ENCODE measurements at places on chromosomes 7 and 10. TPM values are rescaled to one million over a fixed set of nuclear protein-coding genes. Genes with fewer than 3 reads are reported as not detected.

DNA sequence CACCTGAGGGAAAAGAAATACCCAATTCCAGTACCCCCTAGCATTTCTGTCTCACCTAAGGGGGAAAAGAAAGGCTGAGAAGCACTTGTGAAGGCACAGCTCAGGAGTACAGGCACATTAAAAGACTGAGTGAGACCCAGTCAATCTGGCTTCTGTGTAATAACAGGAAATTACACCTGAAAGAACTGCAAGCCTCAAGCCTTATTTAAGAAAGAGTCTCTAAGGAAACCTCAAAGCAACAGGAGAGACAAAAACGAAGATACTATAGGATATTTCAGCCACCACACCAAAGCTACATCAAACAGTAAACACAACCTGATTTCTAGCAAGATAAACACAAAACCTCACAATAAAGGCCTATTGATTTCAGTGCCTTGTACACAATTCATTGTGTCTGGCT, 69.6 kb upstream of the CDK1 start:
- H3K27ac ChIP-seq, result no peak overlapping the region
- H3K4me1 ChIP-seq, result no peaks in the 10 kb centered on the region
- DNase-seq, result no peak
- peaks cover 8% of the 10 kb centered on the region for H3K36me3 ChIP-seq
- H3K27me3 ChIP-seq, result no peaks in the 10 kb centered on the region
- H3K4me3 ChIP-seq, result no peak overlapping the region

GRCh38 chr10:76640806-76641205, 996.8 kb downstream of the KCNMA1 start:
- H3K4me3 ChIP-seq, result no peak overlapping the region
- DNase-seq, result no peak
- no peaks in the 10 kb centered on the region for H3K36me3 ChIP-seq
- no peak overlapping the region for H3K27ac ChIP-seq
- H3K4me1 ChIP-seq, result no peaks in the 10 kb centered on the region
- H3K27me3 ChIP-seq, result no peaks in the 10 kb centered on the region

DNA sequence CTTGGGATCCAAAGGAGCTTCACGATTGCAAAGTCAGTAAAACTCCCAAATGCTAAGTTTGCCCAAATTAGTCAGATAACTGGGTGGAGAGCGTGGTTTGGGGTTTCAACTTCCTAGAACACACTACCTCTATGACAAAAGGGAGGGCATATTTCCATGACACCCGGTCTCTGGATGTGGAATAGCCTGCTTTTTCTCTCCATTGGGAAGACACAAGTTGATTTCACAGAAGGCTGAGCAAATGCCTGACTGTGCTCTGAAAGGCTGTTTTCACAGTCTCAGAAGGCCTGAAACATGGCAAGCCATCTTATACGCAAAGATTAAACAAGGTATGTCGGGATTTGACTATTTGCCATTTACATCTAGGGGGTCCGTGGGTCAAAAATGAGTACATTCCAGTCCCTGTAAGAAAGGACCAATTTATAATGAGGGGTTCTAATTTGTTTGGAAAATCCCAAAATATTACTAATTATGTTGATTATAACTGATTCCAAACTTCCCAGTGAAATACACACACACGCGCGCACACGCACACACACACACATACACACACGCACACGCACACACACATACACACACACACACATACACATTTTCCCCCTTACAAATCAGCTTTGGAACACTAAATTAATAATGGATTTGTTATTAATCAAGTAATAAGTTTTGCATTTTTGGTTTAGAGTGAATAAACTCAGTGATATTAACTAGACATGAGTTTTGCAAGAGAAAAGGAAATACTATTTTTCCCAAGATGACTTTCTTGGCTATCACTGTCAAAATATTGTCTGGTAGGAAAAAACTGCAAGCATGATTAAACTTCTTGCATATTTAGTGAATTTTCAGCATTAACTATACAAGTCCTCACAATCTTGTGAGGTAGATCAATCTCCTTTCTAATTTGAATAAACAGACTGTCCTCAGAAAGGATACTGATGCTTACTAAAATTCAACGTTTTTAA, 105.0 kb downstream of the PRTFDC1 start:
- H3K27ac ChIP-seq, result no peak overlapping the region
- no peak overlapping the region for H3K4me3 ChIP-seq

DNA sequence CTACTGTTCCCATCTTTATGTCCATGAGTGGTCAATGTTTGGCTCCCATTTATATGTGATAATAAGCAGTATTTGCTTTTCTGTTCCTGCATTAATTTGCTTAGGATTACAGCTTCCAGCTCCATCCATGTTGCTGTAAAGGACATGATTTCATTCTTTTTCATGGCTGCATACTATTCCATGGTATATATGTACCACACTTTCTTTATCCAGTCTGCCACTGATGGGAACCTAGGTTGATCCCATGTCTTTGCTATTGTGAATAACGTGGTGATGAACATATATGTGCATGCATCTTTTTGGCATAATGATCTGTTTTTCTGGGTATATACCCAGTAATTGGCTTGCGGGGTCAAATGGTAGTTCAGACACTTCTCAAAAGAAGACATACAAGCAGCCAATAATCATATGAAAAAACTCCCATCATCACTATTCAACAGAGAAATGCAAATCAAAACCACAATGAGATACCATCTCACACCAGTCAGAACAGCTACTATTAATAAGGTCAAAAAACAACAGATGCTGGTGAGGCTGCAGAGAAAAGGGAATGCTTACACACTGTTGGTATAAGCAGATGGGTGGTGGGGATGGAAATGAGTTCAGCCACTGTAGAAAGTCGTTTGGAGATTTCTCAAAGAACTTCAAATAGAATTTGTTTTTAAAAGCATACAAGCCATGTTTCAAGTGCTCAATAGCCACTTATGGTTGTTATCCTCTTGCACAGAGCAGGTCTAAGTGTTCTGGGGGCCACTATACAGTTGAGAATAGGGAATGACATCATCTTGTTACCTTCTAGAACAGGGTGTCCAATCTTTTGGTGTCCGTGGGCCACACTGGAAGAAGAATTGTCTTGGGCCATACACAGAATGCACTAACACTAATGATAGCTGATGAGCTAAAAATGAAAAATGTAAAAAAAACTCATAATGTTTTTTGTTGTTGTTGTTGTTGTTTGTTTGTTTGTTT, 23.2 kb upstream of the SDK1 start:
- H3K27ac ChIP-seq, result no peak overlapping the region
- H3K36me3 ChIP-seq, result no peaks in the 10 kb centered on the region
- DNase-seq, result no peak
- H3K4me3 ChIP-seq, result no peak overlapping the region
- H3K4me1 ChIP-seq, result no peaks in the 10 kb centered on the region
- H3K27me3 ChIP-seq, result no peaks in the 10 kb centered on the region

DNA sequence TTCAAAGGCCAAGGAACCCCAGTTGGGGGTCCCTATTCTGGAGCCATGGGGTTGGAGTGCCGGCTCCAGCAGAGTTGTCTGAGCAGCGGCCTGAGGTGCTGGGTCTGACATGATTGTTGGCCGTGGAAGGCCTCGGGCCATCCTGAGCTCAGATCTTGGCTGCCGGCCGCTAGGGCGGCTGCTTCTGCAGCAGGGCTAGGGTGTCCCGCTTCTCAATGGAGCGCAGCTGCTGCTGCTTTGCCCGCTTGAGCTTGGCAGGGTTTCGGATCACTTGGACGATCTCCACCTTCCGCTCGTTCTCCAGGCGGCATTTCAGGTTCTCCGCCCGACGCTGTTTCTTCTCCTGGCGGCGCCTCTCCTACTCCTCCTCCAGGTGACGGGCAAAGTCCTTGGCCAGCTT, 171.1 kb downstream of the HIBADH start:
- H3K4me3 ChIP-seq, result no peak overlapping the region
- H3K4me1 ChIP-seq, result no peaks in the 10 kb centered on the region
- no peaks in the 10 kb centered on the region for H3K36me3 ChIP-seq

AMPH gene
- 4.8 TPM for total RNA-seq

GRCh38 chr10:28169525-28169924, 133.3 kb downstream of the MPP7 start:
- no peak overlapping the region for H3K4me3 ChIP-seq
- H3K4me1 ChIP-seq, result no peaks in the 10 kb centered on the region
- H3K27me3 ChIP-seq, result no peaks in the 10 kb centered on the region
- H3K36me3 ChIP-seq, result peaks cover 1% of the 10 kb centered on the region
- H3K27ac ChIP-seq, result no peak overlapping the region
- no peak for DNase-seq

GRCh38 chr10:15253951-15254807, 85.7 kb upstream of the NMT2 start:
- peak overlapping the region; percentile 18 for H3K4me3 ChIP-seq
- no peak for DNase-seq
- H3K27ac ChIP-seq, result no peak overlapping the region
- no peaks in the 10 kb centered on the region for H3K27me3 ChIP-seq
- peaks cover 5% of the 10 kb centered on the region for H3K4me1 ChIP-seq

DNA sequence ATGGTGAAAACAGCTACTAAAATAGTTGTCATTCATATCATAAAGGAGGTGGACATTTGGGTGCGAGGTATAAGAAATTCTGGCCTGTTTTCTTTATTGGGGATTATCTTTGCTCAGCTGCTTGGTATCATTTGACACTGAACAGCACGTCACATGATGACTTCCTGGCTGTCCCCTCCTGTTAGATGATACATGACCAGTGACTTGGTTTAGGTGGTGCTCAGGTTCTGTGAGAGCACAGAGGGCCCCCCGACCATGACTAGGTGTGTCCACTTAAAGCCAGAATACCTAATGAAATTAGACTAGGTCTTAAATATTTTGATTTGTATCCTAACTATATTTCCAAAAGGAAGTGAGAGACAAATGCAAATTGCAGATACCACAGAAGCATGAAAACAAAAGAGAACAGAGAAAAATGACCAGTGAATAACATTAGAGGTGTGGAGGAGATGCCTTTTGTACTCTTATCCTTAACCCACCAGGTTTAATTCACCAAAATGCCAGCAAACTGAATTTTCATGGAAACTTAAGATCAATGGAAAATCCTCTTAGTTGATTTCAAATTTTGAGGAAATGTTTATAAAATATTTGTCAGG, 50.6 kb upstream of the GJD4 start:
- no peak for DNase-seq
- no peaks in the 10 kb centered on the region for H3K27me3 ChIP-seq
- H3K4me1 ChIP-seq, result no peaks in the 10 kb centered on the region
- H3K27ac ChIP-seq, result no peak overlapping the region
- no peaks in the 10 kb centered on the region for H3K36me3 ChIP-seq
- H3K4me3 ChIP-seq, result no peak overlapping the region

DNA sequence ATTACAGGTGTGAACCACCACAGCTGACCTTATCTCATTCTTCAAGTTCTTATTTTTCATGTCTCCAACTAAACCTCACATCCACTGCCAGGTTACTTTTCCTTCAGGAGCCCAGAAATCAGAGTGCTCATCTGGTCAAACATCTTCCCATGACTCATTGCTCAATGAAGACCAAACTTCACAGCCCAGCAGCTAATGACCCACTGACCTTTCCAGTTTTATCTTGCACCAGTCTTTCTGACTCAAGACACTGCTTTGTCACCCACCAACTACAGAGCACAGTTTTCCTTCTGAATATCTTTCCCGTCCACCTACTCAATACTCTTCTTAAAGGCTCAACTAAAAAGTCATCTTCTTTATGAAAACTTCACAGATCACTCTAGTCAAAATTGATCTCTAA, 245.1 kb downstream of the CHCHD3 start:
- peaks cover 2% of the 10 kb centered on the region for H3K4me1 ChIP-seq
- DNase-seq, result no peak
- H3K27me3 ChIP-seq, result no peaks in the 10 kb centered on the region
- peaks cover 15% of the 10 kb centered on the region for H3K36me3 ChIP-seq
- no peak overlapping the region for H3K27ac ChIP-seq
- H3K4me3 ChIP-seq, result no peak overlapping the region

DNA sequence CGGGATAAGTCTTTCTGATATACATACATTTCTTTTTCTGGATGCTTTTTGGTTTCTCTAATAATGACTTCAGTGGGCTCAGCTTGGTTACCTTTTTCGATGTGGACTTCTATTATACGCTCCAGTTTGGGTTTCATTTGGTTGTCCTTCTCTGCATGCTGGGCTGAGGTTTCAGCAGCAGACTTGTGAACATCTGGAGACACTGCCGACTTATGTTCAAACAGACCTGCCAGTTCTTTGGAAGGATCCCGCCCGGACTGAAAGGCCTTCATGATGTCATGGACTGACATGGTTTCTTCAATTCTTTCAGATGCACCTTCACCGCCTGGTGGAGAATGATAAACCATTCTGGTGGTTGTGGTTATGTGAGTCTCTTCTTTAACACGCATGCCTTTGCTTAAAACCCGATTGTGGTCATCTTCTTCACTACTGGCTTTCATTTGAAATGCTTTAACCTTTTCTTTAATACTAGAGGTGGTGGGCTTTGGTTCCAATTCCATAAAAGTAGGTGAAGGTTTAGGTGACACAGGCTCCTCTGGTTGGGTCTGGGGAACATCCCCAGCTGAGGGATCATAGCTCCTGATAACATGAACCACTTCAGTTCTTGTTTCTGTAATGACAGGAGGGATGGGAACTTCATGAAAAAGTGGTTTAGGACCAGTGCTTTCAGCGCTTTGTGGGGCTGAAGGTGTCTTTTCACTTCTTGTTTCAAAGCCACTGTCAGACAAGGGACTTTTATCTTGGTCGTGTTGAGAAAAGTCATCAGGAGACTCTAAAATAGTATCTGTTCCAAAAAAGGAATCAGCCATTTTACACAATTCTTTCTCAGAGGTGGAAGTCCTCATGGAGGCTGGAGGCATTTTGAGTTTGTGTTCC, 167.7 kb upstream of the CCDC6 start:
- H3K36me3 ChIP-seq, result peaks cover 31% of the 10 kb centered on the region
- no peaks in the 10 kb centered on the region for H3K27me3 ChIP-seq
- no peaks in the 10 kb centered on the region for H3K4me1 ChIP-seq
- H3K4me3 ChIP-seq, result no peak overlapping the region

DNA sequence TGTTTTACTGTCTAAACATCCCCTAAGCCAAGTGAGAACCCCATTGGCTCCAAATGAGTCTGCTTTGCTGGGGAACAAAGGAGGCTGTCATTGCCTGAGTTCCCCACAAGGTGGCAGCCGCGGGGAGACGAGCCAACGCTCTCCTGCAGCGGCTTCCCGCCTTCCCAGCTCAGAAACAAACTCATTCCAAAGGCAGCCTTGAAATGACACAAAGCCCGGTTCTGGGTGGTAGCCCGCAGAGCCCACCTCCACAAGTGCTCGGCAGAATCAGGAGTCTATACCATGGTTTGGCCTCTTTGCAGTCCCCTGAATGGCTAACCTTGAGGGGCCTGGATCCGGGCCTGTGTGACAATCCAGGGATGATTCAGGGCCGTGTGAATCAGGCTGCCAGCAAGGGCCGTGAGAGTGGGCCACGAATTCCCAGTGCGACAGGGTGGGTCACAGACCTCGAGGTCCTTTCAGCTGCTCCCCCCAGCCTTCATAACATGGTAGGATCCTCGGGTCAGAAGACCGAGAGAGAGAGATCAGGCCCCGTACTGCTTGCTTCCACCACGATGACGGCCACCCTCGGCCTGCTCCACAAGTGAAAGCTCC, 79.7 kb downstream of the DLG5 start:
- H3K36me3 ChIP-seq, result peaks cover 22% of the 10 kb centered on the region
- peaks cover 10% of the 10 kb centered on the region for H3K4me1 ChIP-seq
- no peak overlapping the region for H3K4me3 ChIP-seq
- H3K27ac ChIP-seq, result no peak overlapping the region
- DNase-seq, result peak; percentile 84

- H3K36me3 ChIP-seq, result no peaks in the 10 kb centered on the region
- no peak overlapping the region for H3K4me3 ChIP-seq
- H3K4me1 ChIP-seq, result no peaks in the 10 kb centered on the region
- H3K27ac ChIP-seq, result no peak overlapping the region
- no peaks in the 10 kb centered on the region for H3K27me3 ChIP-seq
- DNase-seq, result no peak
These were observed 4.0 kb upstream of the RAB18 start for GRCh38 chr10:27500096-27500495.

ANKRD1 gene
- 0.13 TPM for total RNA-seq

GRCh38 chr7:33729726-33730125, 175.6 kb upstream of the BMPER start:
- DNase-seq, result no peak
- peaks cover 5% of the 10 kb centered on the region for H3K4me1 ChIP-seq
- no peak overlapping the region for H3K4me3 ChIP-seq
- H3K36me3 ChIP-seq, result no peaks in the 10 kb centered on the region
- H3K27me3 ChIP-seq, result no peaks in the 10 kb centered on the region
